HFF-Myc (cell line): ENCODE measurements at places on chromosomes 5 and 9.

DNA sequence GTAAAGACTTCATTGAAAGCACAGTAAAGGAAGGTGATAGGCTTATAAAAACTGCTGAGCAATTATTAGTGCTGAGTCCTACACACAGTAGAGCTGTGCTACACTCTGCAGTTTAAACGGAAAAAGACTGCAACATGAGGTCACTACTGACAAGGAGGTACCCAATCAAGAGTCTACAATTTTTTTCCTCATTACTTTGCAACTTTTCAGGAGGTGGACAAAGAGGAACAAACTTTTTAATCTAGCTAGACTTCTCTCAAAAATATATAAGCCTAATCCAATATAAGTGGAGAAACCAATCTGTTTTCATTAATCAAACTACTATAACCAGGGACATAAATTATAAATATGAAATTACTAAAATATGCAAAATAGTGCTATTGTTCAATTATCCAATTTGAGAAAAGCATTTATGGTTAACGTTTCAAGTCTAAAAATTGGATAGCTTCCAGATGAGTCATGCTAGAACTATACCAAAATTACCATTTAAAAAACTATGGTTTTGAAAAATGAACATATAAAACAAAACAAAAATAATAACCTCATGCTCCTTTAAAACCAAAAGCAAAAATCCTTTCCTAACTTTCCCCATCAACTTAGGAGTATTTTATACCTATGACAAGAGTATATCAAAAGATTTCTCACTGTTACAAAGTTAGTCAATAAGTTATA lies 37.7 kb downstream of the FAM13B start:
- no peak for DNase-seq

DNA sequence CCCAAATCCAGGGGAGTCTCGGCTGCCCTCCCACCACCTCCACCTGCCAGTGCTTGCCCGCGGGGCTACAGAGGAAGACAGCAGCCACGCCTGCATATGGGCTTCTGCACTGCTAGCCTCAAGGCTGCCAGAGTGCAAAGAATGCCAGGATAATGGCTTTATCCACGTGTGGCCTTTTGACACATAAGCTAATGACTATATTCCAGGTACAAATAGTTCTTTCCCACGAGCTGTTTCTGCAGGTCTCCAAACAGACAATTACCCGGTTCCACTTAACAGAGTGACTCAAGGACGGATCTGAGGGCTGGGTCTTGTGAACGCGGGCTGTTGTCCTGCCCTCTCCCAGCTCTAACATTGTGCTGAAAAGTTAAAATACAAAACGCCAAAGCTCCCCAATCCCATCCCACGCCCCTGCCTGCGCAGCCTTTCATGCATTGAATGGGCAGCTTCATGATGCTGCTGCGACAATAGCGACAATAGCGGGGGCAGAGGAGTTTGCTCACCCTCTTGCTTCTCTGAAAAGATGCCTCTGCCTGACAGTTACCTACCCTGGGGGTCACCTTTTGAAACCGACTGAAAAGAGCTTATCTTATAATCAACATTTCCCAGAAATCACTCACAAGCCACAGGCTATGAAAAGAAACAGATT lies 39.1 kb upstream of the MSH3 start:
- DNase-seq: no peak

- no peak for DNase-seq
These were observed 2.3 kb downstream of the VAV2 start for GRCh38 chr9:133989625-133990365.

DNA sequence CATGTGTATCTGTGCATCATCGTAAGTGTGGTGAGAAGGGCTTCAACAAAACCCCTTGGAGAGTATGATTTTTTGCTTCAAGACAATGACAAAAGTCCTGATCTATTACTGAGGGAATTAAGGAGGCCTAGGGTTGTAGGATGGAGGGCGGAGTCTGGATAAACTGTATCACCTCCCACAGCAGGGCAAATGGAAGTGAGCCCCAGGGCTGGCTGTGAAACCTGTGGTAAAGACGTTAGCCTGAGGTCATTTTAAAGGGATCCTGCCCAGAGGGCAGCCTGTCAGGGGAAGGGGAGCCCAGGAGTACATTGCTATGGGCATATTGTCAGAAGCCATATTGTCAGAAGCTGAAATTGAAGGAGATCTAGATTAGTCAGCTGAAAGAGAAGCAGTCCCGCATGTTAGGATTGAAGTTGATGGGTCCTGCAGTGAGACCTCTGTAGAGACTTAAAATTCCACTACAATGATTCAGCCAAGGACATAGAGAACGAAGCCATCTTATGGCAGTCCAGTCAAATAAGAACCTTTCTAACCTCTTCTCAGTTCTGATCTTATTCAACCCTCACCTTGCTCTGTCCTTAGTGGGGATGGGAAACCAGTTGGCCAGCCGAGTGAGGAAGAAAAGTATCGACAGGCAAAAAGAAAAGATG lies 26.9 kb downstream of the ADGRV1 start:
- no peak for DNase-seq

- no peak for DNase-seq
These were observed 742 bp upstream of the LECT2 start for GRCh38 chr5:135955525-135955924.

DNA sequence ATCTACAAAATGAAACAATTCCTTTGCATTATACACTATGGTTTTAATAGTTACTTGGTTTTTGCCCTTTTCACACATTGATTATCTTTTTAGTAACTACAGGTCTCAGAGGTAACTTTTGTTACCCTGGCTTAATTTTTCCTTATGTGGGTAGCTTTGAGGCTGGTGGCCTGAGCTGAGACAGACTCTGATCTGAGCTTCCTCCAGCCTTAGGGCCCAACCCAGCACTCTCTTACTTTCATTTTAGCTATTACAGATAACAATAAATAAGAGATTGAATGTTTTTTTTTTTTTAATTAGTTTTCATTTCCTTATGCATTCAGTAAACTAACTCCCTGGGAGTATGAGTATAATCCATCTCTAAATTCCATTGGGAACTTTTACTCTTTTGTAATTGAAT lies 15.1 kb upstream of the OXCT1 start:
- DNase-seq: no peak

DNA sequence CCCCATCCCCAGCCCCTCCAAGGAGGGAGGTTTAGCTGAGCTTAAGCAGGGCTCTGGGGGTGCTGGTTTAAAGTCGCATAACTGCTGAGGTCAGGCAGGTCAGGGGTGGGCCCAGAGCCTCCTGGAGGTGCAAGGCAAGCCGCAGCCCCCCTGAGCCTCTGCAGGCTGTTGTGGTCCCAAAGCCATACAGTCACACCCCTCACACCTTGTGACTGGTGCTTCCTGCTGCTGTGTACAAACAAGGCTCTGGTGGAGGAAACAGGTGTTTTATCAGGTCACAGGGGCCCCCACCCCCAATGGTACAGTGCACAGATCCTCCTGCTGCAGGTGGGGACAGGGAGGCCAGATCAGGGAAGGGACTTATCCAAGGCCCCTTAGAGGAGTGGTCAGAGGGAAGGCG lies 8.0 kb downstream of the TCF7 start:
- no peak for DNase-seq

DNA sequence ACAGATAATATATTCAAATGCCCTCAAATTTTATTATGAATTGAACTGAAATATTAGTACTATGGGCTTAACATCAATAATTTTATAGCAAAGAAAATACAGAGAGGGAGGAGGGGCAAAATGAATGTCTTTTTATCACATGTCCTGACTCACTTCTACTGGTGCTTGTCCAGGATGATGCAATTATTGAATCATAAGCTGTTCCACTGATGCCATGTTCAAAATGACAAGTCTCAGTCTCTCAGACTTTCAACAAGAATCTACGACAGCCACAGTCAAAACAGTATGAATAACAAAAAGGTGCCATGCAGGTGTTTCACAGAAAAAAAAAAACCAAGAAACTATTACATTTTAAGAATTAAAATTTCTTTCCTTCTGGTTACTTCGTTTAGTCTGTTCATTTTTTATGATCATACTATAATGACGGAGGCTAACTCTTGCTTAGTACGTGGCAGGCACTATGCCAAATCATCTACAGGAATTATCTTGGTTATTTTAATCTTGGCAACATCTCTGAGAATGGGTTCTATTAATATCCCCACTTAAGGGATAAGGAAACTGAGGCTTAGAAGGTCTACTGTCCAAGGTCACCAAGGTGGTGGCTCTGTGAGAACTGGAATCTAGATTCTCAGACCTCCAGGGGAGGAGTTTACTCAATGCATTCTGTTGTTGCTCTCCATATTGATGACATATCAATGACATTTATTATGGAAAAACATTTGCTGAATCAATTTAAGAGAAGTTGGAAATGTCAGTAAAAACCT lies 61.5 kb downstream of the NR3C1 start:
- DNase-seq: no peak

GRCh38 chr5:57561231-57561842 lies 78.7 kb upstream of the ACTBL2 start:
- no peak for DNase-seq

- peak; percentile 98 for DNase-seq
These were observed 36.0 kb downstream of the PCDHGC5 start for GRCh38 chr5:141524604-141525597.

- DNase-seq: no peak
These were observed 519 bp downstream of the HSPA5 start for GRCh38 chr9:125240649-125240999.

- no peak for DNase-seq
These were observed 32.9 kb downstream of the FGD3 start for GRCh38 chr9:92980085-92980745.

DNA sequence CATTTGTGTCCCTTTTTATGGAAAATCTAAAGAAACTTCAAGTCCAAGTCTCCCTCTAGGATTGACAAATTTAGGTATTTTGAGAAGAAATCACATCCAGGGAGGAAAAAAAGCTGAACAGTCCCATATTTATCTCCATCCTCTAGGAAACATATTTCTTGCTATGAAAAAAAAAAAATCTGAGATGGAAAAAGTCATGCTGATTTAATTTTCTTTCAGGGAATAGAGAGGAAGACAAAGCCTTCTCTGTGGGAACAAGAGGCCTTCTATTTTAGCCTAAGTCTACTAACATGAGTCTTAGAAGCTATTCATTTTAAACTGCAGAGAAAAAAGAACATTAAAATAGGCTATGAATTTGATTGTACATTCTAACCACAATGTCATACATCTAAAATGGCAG lies 63.1 kb upstream of the CDK5RAP2 start:
- no peak for DNase-seq

DNA sequence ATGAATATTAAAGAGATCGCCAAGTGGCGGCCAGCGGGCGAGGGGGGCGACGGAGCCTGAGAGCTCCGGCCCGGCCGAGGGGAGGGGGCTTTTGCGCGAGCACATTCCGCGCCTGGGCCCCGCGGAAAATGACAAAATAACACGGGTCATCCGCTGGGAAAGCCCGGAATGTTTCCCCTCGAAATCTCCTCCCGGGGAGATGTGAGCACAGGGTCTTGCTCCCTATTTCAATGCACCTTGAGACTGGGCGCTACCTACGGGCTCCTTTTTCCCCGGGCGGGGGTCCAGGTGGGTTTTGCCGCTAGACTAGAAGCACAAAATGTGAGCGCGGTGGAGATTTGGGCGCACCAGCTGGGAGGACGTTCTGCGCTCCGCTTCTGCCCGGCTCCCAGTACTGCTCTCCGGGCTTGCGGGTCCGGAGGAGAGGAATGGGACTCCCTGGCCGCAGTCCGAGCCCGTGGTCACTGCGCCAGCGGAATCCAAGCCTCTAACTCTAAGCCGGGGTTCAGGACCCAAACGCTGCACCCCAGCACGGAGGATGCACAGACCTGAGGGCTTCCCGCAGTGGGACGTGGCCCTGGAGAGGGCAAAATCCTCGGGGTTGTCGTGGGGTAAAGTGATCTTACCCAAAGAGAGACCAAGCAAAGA lies 2.8 kb upstream of the PRDM12 start:
- no peak for DNase-seq

GRCh38 chr9:28648723-28649122 lies 1075.4 kb upstream of the C9orf72 start:
- no peak for DNase-seq

DNA sequence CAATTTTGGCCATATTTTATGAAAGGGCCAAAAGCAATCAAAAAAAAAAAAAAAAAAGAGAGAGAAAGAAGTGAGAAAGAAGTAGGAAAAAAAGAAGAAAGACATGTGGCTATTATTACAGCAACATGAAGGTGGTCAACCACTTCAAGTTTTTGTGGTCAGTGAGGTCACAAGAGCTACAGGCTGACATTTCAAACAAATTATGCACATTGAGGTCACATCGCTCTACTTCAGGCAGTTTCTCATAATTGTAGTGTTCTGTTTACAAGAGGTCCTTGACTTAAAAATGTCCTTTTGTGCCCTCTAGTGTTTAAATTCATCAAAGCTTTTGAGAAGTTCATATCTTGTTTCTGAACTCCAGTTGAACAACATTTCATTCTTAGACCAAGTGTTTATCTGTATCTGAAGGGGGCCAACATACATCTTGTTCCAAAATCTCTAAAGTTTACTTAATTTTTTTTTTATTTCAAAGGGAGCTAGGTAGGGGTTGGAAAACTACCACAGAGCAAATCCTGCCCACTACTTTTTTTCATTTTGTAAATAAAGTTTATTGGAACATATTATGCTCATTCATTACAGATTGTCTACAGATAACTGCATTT lies 513.1 kb downstream of the PDE4D start:
- DNase-seq: peak; percentile 92

DNA sequence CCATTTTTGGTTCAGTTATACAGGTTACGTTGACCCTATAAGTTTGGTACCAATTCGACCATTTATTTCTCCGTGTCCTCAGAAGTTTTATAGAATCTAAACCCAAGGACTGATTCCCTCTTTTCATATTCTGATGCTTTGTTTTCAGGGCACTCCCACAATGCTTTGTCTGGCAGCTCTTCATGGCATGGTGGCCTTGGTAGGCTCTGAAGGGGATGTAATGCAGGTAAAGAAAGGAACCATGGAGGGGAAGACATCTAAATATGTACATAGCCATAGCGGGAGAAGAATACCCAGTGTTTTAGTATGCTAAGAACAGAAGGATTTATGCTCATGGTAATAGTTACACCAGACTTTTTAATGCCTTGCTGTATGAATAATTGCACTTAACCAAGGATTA lies 82.7 kb downstream of the HACD4 start:
- no peak for DNase-seq

GRCh38 chr5:147507480-147508126 lies 2.3 kb downstream of the DPYSL3 start:
- DNase-seq: no peak

GRCh38 chr5:111993242-111993641 lies 236.2 kb upstream of the NREP start:
- DNase-seq: no peak
